ENCODE measurements at places on chromosomes 1 and 21. TPM values are rescaled to one million over a fixed set of nuclear protein-coding genes. Genes with fewer than 3 reads are reported as not detected.

AMY1A gene
- not detected for total RNA-seq

PRR9 gene
- total RNA-seq, result not detected

NME7 gene
- total RNA-seq, result 21.5 TPM

SAMSN1 gene
- total RNA-seq, result 140 TPM

ARL8A gene
- 71.6 TPM for total RNA-seq
